AG10803 (cell line): ENCODE measurements at places on chromosomes 12 and 14.

- no peak for DNase-seq
Observed at GRCh38 chr14:77103475-77103874, 5.4 kb downstream of the CIPC start.

DNA sequence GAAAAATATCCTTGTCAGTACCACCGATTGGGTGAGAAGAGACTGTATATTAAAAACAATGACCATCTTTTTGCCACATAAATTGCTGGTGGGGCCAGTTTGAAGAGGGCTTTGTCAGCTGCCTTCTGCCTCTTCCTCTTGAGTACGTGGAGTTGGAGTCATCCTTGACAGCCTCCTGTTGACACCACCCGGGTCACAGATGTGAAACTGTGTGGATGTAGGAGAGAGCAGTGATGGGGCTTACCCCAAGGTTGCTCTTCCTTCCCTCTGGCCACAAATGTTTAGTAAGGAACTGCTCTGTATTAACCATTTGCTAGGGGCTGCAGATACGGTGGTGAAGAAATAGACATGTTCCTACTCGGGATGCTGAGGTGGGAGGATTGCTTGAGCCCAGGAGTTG is 12.2 kb downstream of the PTPN11 start:
- DNase-seq: no peak

GRCh38 chr12:124088217-124088907 is 115.3 kb downstream of the ZNF664 start:
- DNase-seq: no peak

DNA sequence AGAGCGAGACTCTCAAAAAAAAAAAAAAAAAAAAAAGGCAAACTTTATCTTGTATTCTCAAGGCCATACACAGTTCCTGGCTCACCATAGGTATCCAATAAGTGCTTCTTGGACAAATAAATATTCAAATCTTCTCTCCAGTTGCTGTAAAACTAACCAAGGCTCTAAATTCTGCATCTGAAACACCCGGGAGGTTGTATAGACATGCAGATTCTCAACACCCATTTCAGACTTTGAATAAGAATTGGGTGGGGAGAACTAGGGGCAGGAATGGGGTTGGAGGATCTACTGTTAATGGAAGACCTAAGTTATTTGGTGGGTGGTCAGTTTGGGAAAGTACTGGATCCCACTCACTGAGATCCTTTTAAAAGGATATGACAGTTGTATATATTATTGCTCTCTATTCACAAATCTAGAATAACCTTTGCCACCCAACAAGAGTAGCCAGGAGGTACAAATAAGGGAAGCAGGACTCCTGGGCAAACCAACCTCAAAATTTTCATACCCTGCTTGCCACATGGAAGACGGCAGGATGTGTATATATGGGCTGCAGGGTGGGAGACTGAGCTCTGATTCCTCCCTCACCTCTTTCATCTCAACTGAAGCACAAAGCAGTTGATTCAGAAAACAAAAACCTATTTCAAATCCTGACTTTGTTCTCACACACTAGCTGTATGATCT is 879 bp downstream of the GDF3 start:
- no peak for DNase-seq

DNA sequence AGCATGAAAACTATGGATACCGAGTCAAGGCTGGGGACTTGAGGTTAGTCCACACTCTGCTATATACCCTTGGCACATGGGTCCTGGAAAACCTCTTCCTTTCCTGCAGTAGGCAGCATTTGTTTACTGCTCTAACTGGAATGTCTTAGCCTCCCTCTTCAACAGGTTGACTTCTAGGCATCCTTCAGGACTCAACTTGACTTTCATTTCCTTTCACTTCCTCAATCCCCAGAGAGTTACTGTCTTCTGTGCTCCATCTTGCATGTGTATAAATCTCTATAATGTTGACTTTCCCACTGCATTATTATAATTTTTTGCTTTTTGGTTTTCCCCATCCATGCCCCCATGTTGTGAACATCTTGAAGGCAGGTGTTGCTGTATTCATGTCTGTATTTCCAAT is 107.9 kb downstream of the VRK1 start:
- DNase-seq: no peak

DNA sequence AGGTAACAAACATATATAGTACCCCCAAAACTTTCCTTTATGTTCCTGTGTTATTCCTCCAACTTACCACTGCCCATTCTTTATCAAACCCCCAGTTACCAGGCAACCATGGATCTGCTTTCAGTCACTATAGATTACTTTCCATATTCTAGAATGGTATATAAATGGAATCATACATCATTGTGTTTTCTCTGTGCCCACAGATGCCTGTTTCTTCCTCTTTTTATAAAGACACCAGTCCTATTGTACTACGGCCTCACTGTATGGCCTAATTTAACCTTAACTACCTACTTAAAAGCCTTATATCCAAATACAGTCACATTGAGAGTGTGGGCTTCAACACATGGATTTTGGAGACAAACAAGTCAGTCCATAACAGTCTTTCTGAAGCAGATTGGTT is 2.6 kb downstream of the TAS2R14 start:
- no peak for DNase-seq

DNA sequence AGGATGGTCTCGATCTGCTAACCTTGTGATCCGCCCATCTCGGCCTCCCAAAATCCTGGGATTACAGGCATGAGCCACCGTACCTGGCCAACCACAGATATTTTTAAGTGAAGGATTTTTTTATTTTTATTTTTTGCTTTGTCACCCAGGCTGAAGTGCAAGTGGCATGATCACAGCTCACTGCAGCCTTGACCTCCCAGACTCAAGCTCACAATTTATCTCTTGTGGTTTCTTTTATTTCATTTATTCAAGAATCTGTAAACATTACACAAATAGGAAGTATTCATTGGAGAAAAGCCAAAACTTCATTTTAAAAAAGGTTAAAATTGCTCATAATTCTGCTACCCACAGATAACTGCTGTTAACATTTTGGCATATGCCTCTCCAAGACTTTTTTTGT is 13.3 kb downstream of the MOAP1 start:
- no peak for DNase-seq

- DNase-seq: no peak
Observed at GRCh38 chr12:122955156-122955555, 11.1 kb downstream of the ABCB9 start.

GRCh38 chr12:132723015-132723763 is 12.5 kb downstream of the PGAM5 start:
- no peak for DNase-seq

- no peak for DNase-seq
Observed at GRCh38 chr14:85239791-85240190, 290.2 kb upstream of the FLRT2 start.

- no peak for DNase-seq
Observed at GRCh38 chr12:57157588-57158173, 10.3 kb upstream of the LRP1-AS start.

DNA sequence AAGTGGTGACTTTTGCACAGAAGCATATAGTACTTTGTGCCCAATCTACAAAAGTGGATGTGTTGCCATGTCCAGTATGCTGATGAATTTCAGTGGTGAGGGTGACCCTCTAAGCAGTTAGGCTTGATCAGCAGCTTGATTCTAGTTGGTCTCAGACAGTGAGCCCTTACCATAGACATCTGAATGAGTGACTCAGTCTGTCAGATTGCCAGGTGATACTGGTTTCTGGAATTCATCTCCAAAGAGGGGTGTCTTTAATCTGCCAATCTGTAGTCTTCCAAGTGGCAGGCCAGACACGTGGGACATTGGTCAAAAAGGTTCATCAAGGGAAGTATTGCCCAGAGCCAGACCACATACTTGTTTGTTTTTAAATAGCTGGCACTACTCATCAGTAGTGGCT is 187.4 kb upstream of the SLC16A7 start:
- DNase-seq: peak; percentile 46

- DNase-seq: no peak
Observed at GRCh38 chr14:22544881-22545420, 44.1 kb downstream of the DAD1 start.

- no peak for DNase-seq
Observed at GRCh38 chr14:97277711-97278110, 480.5 kb downstream of the VRK1 start.

DNA sequence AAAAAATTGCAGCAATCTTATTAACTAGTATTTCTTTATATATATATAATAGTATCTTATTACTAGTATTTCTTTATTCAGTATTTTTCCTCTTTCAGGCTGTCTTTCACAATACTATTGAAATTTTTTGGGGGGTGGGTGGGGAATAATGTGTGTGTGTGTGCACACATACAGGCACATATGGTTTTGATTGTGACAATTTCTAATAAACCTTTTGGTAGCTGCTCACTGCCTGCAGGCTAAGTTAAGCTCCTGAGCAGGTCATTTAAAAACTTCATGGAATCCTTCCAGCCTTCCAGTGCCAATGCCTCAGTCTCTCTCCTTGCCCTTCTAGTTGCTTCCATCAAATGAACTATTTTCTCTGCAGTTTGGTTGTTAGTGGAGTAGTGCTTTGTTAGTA is 490.1 kb downstream of the PCNX1 start:
- DNase-seq: peak; percentile 59
